ENCODE measurements at places on chromosomes 2 and 18.
A peak's percentile ranks its signal among the peaks of the same experiment; 100 is the strongest.

DNA sequence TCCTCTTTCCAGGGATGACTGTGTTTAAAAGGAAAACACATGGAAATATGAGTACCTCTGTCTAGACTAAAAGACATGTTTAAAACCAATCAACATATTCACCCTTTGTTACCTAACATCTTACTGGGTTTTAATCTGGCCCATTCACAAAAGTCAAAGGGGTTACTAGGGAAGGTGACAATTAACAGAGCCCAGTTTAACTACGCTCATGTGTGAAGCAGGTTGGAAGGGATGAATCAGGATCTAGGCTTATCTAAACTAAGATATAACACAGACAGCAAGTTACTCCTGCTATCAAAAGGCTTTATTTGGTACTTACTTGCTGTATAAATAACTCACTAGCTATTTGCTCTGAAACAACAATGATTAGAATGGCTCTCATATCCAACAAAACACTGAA lies 337.0 kb downstream of the NCKAP5 start:
- no peak for DNase-seq

GRCh38 chr2:235492850-235493344 lies 946 bp upstream of the AGAP1 start:
- no peak for DNase-seq

GRCh38 chr18:3388980-3389379 lies 61.0 kb upstream of the TGIF1 start:
- peak; percentile 5 for DNase-seq

DNA sequence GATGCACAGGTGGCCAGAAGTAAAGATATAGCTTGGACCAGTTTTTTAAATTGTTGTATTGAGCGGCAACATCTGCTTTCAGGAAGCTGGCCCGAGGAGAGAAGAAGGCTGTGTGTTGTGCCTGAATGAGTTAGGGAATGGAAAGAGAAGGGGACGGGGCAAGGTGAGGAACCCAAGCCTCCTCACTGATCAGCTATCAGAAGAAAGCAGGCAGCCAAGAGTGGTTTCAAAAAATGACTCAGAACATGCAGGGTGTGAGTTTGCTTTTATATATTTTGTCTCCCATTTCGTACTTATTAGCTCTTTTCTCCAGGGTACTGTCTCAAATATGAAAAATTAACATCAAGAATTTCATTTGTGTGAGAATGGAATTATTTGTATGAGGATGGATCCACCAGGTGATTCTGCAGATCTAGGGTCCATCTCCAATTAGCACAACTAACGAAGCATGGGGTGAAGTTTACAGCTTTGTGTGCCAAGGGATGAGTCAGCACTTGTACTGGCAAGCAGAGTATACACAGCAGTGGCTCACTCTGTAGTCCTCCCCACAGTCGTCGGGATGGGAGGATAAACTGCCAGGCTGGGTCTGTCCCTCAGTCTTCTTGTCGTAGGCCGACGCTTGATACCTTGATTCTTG lies 175.7 kb downstream of the PIEZO2 start:
- DNase-seq, result no peak

- DNase-seq, result no peak
Measured at GRCh38 chr2:10264506-10265328, 38.0 kb upstream of the HPCAL1 start.

DNA sequence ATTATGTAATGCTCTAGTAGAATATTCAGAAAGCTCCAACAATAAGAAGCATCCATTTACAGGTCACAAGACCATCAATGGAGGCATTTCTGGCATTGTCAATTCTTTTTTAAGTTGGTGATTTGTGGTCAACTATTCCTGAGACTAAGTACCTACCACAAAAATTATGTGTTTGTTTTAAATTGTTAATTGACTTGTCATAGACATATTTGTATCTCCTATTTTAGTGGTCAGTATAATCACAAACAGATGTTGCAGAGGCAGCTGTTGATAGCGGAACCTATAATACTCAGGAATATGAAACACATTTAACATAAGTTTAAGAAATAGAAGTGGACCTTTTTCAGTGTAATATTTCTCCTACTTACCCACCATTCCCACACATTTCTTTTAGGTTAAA lies 430.1 kb downstream of the CCDC85A start:
- DNase-seq, result no peak

GRCh38 chr2:133790711-133791110 lies 222.4 kb upstream of the NCKAP5 start:
- no peak for DNase-seq

DNA sequence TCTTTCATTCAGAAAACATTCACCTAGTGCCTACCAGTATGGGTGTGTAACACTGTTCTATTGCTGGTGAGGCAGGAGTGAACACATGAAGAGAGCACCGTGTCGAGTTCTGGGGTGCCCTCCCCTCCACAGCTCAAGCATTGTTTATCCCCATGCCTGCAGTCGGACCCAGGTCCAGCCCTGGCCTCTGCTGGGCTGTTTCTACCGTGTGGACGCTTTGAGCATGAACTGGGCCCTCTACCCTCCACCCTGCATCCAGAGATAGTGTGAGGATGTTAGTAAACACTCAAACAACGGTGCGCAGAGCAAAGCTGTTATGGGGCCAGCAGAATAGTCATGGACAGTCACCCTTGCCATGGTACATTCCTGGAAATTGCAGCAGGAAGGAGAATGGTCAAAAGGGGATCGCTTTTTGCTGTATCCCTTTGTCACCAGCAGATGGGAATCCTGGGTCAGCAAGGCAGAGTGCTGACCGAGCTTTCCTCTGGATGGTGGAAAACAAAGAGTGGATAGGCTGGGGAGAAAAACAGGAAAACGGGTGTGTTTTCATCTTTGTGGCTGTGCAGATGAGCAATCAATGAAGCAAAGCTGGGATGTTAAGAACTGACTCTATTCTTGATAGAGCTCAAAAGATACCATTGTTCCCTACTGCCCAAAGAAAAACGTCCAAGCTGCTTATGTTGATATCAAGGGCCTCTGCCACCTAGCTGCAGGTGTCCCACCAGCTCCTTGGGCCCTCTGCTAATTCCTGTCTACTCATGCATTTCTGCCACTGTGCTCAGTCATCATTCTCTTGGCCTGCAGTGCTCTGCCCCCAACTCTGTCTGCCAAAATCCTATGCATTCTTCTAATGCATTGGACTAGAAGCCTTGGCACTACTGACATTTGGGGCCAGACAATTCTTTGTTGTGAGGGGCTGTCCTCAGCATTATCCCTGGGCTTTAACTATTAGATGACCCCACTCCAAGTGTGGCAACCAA lies 38.7 kb downstream of the REEP1 start:
- DNase-seq, result no peak

- DNase-seq, result no peak
Measured at GRCh38 chr18:27996801-27997272, 180.1 kb downstream of the CDH2 start.

DNA sequence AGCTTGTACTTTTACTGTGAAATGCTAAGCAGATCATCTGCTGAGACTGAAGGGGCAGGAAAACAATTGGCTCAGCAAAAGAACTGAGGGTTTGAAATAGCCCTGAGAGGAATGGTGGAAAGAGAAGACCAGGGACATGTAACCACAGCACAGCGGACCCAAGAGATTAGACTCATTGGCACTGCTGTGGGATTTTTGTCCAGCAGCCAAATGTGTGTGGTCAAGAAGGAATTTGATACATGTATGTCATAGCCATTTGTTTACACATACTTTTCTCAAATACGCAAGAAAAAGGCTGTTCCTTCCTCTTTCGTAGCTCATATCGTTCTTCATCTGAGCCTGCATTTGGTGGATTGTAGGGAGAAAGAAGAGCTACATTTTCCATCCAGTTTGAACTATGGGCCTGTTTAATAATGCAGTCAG lies 73.8 kb downstream of the TRABD2A start:
- peak; percentile 69 for DNase-seq

GRCh38 chr2:146477383-146477782 lies 1367.4 kb upstream of the ACVR2A start:
- no peak for DNase-seq

DNA sequence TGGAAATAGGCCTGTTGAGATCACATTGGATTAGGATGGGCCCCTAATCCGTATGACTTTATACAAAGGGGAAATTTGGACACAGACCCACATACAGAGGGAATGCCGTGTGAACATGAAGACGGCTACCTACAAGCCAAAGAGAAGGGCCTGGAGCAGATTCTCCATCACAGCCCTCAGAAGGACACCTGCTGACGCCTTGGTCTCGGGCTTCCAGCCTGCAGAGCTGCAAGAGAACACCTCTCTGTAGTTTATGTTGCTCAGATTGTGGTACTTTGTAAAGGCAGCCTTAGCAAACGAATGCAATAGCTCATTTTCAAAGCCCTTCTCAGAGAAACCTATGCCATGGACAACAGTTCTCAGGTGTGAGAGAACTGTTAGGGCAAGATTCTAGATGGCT lies 86.1 kb downstream of the LONRF2 start:
- no peak for DNase-seq

All from LoVo (cell line).